ENCODE measurements at places on chromosomes 16 and 17. TPM values are rescaled to one million over a fixed set of nuclear protein-coding genes. Genes with fewer than 3 reads are reported as not detected.

GRCh38 chr16:16095646-16096045, 127.6 kb downstream of the ABCC6 start:
- no peak for DNase-seq
- H3K27ac ChIP-seq, result no peak overlapping the region
- H3K36me3 ChIP-seq, result peaks cover 10% of the 10 kb centered on the region
- H3K27me3 ChIP-seq, result no peaks in the 10 kb centered on the region

DNA sequence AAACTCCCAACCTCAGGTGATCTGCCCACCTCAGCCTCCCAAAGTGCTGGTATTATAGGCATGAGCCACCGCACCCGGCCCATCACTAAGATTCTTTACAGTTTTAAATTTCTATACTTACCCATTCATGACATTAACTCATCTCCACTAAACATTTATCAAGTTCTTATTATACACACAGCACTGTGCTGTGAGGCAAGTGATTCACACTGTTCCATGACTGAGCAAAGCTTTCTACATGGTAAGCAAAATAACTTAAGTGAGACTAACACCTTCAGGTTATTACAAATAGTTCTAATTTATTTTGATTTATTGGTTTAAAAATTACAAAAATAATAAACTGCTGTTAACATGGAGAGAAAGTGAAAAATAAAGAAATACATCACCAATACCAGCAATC, 33.5 kb downstream of the MARVELD3 start:
- no peak overlapping the region for H3K27ac ChIP-seq
- H3K4me1 ChIP-seq, result no peaks in the 10 kb centered on the region
- no peaks in the 10 kb centered on the region for H3K27me3 ChIP-seq
- no peak overlapping the region for H3K4me3 ChIP-seq
- no peak for DNase-seq

- H3K27me3 ChIP-seq, result no peaks in the 10 kb centered on the region
- DNase-seq, result no peak
- peak overlapping the region; percentile 34 for H3K27ac ChIP-seq
- no peaks in the 10 kb centered on the region for H3K36me3 ChIP-seq
- peak overlapping the region; percentile 19 for H3K4me3 ChIP-seq
Measured at GRCh38 chr16:83137894-83138293, 511.1 kb downstream of the CDH13 start.

GRCh38 chr17:76104140-76104895, 731 bp upstream of the EXOC7 start:
- H3K4me3 ChIP-seq, result peak overlapping the region; percentile 68
- no peaks in the 10 kb centered on the region for H3K27me3 ChIP-seq
- H3K4me1 ChIP-seq, result peaks cover 15% of the 10 kb centered on the region
- peak overlapping the region; percentile 87 for H3K27ac ChIP-seq
- DNase-seq, result no peak

GRCh38 chr16:66365651-66366050, 840 bp upstream of the CDH5 start:
- H3K4me3 ChIP-seq, result no peak overlapping the region
- no peaks in the 10 kb centered on the region for H3K36me3 ChIP-seq
- no peak for DNase-seq

The CASKIN2 gene
- 6.5 TPM for polyA plus RNA-seq

The CBX2 gene
- polyA plus RNA-seq, result 19.7 TPM

All from SK-N-SH (cell line).